ENCODE measurements at places on chromosomes 4 and X.

- DNase-seq: no peak
Measured at GRCh38 chrX:153871946-153872878, 13.8 kb downstream of the L1CAM start.

DNA sequence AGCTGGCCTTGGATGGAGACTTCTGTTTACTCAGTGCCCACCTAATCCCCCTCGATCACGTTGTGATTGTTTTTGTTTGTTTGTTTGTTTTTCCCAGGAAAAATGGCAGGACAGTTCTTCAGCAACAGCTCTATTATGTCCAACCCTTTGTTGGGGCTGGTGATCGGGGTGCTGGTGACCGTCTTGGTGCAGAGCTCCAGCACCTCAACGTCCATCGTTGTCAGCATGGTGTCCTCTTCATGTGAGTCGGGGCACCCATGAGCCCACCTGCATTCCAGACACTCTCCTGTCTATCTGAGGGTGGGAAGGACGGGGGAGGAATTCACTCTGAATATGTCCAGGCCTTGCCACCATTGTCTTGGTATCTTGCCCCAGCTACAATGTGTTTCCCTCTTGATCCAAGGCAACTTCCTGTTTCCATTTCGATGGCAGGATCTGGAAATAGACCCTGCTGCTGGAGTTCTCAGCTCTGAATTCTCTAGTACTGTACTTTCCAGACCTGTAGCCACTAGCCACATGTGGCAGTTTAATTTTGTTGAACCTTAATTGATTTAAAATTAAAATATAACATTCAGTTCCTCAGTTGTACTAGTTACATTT is 10.5 kb downstream of the SLC34A2 start:
- DNase-seq: no peak

DNA sequence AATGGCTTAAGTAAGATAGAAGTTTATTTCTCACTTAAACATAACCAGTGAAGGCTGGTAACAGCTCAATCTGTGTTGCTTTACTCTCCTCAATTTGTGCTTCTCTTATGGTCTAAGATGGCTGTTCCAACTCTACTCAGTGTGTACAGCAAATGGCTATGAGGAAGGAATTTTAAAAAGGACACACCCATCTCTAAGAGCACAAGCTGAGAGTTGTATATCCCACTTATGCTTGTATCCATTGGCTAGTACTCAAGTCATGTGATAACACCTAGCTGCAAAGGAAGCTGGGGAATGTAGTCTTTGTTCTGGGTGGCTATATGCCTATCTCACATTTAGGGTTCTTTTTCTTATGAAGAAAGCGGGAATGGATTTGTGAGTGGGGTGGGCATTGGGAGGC is 63.3 kb downstream of the GPAT3 start:
- DNase-seq: no peak

GRCh38 chrX:8192276-8192675 is 21.2 kb upstream of the VCX2 start:
- no peak for DNase-seq

All from activated CD4-positive, alpha-beta T cell treated with anti-CD3 and anti-CD28 coated beads for 4 hours (primary cell).